Activated CD4-positive, alpha-beta T cell treated with anti-CD3 and anti-CD28 coated beads, Interleukin-2, amount 10 ng/mL, durations not matched to agents 7 days and 5 days (primary cell): ENCODE measurements at places on chromosomes 11 and 22.
A peak's percentile ranks its signal among the peaks of the same experiment; 100 is the strongest.

GRCh38 chr11:71114124-71114851, 138.1 kb downstream of the SHANK2 start:
- no peaks in the 10 kb centered on the region for H3K27me3 ChIP-seq
- no peak overlapping the region for H3K27ac ChIP-seq
- no peak overlapping the region for H3K4me3 ChIP-seq
- H3K36me3 ChIP-seq, result no peaks in the 10 kb centered on the region
- peaks cover 2% of the 10 kb centered on the region for H3K4me1 ChIP-seq

DNA sequence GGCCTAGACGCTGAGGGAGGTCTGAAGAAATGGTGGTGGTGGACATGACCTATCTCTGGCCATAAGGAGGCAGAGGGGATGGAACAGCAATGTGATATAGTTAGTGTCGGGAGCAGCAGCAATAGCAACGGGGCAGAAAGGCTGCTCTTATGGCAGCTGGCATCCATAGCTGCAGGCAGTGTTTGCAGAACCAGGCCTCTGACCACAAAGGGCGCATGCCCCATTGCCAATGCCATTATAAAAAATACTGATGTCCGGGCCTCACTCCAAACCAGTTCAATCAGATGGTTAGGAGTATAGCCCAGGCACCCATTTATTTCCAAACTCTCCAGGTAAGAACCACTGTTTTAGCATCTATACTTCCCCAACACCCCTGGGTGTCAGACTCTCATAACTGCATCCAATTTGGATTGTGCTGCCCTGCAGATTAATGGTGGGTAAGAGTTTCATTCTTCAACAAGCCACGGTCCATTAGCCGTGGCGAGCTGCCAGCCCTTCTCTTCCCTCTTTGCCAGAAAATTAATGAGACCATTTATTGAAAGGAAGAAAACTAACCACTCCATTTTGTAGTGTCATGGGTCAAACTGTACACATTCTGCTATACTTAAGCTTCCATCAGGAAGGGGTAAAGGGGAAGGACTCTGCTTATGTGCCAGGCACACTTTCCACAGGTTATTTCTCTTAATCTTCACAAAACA, 72.8 kb upstream of the SPON1 start:
- no peak for DNase-seq
- H3K27ac ChIP-seq, result no peak overlapping the region
- no peak overlapping the region for H3K4me3 ChIP-seq
- peaks cover 10% of the 10 kb centered on the region for H3K27me3 ChIP-seq

GRCh38 chr22:41915786-41916493, 1.1 kb upstream of the SHISA8 start:
- H3K27ac ChIP-seq, result peak overlapping the region; percentile 9
- H3K36me3 ChIP-seq, result no peaks in the 10 kb centered on the region
- peak overlapping the region; percentile 20 for H3K4me3 ChIP-seq
- peaks cover 59% of the 10 kb centered on the region for H3K27me3 ChIP-seq
- H3K4me1 ChIP-seq, result peaks cover 29% of the 10 kb centered on the region
- no peak for DNase-seq

DNA sequence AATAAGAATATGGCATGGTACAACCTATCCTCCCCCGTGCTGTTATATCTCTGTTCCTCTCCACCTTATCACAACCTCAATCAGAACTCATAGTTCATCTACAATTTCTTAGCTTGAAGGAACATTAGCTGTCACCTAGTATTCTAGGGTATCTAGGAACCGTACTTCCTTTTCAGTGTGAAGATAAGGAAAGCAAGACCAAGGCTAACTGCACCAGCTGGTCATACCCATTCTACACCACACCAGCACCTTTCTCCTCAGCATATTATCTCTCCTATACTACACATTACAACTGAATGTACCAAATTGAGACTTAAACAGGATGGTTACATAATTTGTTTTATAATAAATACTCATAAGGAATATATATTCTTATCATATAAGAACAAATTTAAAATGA, 73.1 kb downstream of the ARHGAP32 start:
- no peak for DNase-seq
- no peak overlapping the region for H3K4me3 ChIP-seq
- no peaks in the 10 kb centered on the region for H3K36me3 ChIP-seq
- H3K27ac ChIP-seq, result no peak overlapping the region
- H3K27me3 ChIP-seq, result peaks cover 1% of the 10 kb centered on the region

- no peaks in the 10 kb centered on the region for H3K27me3 ChIP-seq
- H3K4me1 ChIP-seq, result no peaks in the 10 kb centered on the region
- DNase-seq, result no peak
- no peak overlapping the region for H3K27ac ChIP-seq
Measured at GRCh38 chr11:113279591-113279990, 34.8 kb upstream of the TTC12 start.

DNA sequence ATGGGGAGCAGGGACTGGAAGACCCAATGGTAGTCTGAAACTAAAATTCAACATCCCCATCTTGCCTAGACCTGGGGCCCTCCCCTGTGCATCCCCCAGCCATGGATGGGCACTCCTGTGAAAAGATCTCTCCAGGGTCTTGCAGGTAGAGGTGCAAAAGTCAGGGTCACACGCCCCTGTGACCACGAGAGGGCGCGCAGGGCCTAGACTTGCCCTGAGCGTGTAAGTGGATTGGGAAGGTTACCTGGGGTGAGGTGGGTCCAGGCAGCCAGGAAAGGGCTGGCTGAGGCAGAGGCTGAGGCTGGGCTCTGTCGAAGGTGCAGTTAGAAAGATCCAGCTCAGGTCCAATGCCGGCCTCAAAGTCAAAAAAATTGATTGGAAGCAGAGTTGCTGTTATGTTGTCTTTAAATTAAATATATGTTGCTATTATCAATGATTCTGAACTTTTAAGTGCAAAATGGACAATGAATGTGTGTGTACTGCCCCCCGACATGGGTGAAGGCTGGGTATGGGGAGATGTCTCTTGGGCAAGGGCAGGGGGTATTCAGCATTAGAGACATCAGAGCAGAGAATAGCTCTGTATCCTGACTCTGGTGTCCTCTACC, 4.8 kb upstream of the POU2F3 start:
- DNase-seq, result peak; percentile 65
- H3K4me1 ChIP-seq, result no peaks in the 10 kb centered on the region
- H3K4me3 ChIP-seq, result no peak overlapping the region
- H3K27me3 ChIP-seq, result peaks cover 52% of the 10 kb centered on the region
- peak overlapping the region; percentile 47 for H3K27ac ChIP-seq
- no peaks in the 10 kb centered on the region for H3K36me3 ChIP-seq

- no peak for DNase-seq
- no peak overlapping the region for H3K27ac ChIP-seq
- no peaks in the 10 kb centered on the region for H3K27me3 ChIP-seq
Measured at GRCh38 chr11:66880496-66881450, 23.9 kb downstream of the LRFN4 start.

- H3K36me3 ChIP-seq, result no peaks in the 10 kb centered on the region
- no peaks in the 10 kb centered on the region for H3K4me1 ChIP-seq
- no peaks in the 10 kb centered on the region for H3K27me3 ChIP-seq
Measured at GRCh38 chr11:77200351-77201268, 72.6 kb downstream of the MYO7A start.

- DNase-seq, result peak; percentile 98
- peaks cover 5% of the 10 kb centered on the region for H3K36me3 ChIP-seq
- H3K4me1 ChIP-seq, result peaks cover 29% of the 10 kb centered on the region
- H3K27ac ChIP-seq, result peak within 1 kb of the TSS; percentile 94
Measured at GRCh38 chr11:63681321-63682065, at the start of gene RTN3. RTN3 (plus strand) TSS chr11:63681500; CDS start chr11:63681637, 137 bp downstream.

DNA sequence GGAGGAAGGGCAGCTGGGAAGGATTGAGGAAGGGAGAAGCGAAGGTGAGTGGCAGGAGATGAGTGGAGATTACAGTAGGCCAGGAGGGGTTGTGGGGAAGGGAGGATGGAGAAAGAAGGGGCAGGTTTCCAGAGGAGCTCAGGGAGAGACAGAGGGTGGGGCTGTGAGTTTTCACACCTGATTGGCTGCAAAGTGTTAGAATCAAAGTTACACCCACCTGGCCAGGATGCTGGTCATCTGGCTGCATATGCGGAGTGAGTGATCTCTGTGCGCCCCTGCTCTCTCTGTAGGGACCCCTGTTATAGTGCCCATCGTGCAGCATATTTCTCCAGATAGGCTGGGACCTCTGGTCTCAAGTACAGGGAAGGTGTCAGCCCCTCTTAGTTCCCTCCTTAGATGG, 18.3 kb downstream of the AMPD3 start:
- H3K4me1 ChIP-seq, result peaks cover 6% of the 10 kb centered on the region
- H3K27me3 ChIP-seq, result no peaks in the 10 kb centered on the region
- H3K36me3 ChIP-seq, result peaks cover 11% of the 10 kb centered on the region
- no peak for DNase-seq
- H3K27ac ChIP-seq, result no peak overlapping the region
- no peak overlapping the region for H3K4me3 ChIP-seq

- DNase-seq, result no peak
- no peaks in the 10 kb centered on the region for H3K4me1 ChIP-seq
- H3K36me3 ChIP-seq, result no peaks in the 10 kb centered on the region
- H3K27me3 ChIP-seq, result no peaks in the 10 kb centered on the region
- H3K4me3 ChIP-seq, result no peak overlapping the region
Measured at GRCh38 chr11:9815486-9816136, 151.7 kb downstream of the SWAP70 start.
